Stimulated activated CD4-positive, alpha-beta T cell treated with anti-CD3 and anti-CD28 coated beads, TNF-alpha, amount 100 ng/mL, for 48 hours (primary cell): ENCODE measurements at places on chromosomes 12 and 14.

DNA sequence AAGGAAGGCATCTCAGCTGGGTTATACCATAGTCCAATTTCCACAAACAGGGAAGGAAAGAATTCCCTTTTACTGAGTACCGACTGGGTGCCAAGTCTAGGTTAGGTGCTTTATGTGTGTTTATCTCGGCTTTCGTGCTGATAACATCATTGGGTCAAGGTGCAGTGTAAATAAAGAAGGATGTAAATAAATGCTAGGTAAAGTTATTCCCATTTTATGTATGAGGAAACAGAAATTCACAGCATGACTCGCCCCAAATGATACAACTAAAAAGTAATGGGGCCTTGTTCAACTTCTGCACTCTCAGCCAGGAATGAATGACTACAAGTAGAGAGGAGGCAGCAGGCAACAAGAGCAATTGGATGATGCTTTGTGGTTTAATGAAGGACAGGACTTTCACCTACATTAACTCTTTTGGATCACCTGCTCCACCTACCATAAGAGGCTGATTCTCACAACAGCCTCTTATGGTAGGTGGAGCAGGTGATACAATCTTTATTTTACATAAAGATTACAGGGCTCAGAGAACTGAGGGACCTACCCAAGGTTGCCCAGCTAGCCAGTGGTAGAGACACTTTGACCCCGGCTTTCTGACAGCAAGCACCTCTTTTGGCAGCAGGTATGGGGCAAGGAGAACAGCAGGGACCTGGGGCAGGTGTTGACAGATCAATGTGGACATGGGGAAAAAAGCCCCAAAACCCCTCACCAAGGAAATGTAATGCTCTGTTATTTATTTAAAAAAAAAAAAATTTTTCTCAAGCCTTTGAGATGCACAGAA, 213.4 kb upstream of the NUDT4 start:
- no peak for DNase-seq

- no peak for DNase-seq
Observed at GRCh38 chr12:103386451-103386850, 109.3 kb downstream of the C12orf42 start.

DNA sequence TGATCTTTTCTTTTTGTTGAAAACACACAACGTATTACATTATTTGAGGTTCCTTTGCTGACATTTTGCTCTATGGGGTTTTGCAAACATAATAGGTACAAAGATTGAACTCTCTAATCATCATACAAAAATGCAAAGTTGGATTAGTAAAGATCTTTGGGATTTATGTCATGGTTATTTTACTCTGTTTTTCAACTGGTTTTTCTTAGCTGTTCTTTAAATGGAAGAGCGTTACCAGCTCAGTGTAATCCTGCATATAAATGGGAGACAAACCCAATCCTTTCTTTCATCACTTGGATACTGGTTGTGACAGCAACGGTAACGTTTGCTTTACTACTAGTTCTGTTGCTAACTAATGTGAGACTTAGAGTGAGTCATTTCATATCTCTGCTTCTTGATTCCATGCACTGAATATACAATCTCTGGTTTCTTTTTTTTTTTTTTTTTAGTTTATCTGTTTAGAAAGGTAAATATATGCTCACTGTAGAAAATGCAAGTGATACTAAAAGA, 104.9 kb upstream of the NOVA1 start:
- no peak for DNase-seq

- no peak for DNase-seq
Observed at GRCh38 chr14:55780156-55780946, 200.3 kb downstream of the KTN1 start.

DNA sequence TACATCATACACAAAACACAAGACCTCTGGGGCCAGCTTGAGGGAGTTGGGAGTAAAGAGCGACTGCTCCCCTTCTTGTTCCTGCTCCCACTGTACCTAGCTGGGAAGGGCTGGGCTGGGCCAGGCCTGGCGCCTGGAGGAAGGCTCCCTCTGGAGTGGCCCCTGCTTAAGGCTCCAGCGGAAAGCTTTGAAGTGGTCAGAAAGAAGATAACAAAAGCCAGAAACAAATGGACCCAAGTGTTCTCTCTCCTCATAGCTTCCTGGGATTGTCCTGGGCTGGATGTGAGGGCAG, 25.3 kb downstream of the PRPF40B start:
- DNase-seq = no peak

DNA sequence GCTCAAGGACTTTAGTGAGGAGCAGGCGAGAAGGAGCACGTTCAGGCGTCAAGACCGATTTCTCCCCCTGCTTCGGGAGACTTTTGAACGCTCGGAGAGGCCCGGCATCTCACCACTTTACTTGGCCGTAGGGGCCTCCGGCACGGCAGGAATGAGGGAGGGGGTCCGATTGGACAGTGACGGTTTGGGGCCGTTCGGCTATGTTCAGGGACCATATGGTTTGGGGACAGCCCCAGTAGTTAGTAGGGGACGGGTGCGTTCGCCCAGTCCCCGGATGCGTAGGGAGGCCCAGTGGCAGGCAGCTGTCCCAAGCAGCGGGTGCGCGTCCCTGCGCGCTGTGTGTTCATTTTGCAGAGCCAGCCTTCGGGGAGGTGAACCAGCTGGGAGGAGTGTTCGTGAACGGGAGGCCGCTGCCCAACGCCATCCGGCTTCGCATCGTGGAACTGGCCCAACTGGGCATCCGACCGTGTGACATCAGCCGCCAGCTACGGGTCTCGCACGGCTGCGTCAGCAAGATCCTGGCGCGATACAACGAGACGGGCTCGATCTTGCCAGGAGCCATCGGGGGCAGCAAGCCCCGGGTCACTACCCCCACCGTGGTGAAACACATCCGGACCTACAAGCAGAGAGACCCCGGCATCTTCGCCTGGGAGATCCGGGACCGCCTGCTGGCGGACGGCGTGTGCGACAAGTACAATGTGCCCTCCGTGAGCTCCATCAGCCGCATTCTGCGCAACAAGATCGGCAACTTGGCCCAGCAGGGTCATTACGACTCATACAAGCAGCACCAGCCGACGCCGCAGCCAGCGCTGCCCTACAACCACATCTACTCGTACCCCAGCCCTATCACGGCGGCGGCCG, 1.1 kb downstream of the PAX9 start:
- DNase-seq = no peak

DNA sequence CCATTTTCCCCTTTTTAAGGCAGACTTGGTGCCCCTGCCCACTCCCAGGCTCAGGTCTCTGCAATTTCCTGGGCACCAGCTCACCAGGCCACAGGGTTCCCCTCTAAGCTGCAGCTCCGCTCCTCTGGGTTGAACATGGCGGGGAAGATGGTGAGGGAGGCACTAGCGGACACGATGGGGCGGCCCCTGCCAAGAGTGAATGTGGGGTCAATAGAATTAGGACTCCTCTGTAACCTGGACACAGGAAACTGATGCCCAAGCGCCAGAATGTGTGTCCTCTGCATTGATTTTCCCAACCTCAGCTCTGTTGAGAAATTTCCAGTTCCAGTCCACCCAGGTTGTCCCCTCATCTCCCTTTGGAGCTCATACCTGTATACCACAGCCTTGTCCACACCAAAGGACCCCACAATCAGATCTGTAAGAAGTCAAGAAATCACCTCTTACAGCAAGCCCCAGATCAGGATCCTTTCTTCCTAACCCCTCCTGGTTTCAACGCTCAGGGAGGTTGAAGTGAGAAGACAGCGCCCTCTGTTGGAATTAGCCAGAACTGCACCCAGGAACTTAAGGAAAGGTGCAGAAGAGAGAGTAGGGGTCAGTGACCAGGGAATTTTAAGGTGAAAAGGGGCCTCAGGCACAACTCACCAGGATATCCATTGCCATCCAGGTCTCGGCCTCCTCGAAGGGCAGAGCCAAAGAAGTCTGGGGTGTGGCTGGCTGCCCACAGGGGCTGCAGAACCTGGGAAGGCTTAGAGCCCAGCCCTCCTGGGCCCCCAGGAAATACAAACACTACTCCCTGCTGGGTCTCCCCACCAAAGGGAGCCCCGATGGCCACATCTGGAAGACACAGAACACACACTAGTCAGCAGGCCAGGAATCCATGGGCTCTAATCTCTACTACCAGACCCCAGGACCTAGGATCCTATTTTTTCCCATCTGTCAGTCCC, 14.7 kb downstream of the ITGA5 start:
- peak; percentile 55 for DNase-seq

- no peak for DNase-seq
Observed at GRCh38 chr12:16130343-16130742, 147.1 kb downstream of the SLC15A5 start.

DNA sequence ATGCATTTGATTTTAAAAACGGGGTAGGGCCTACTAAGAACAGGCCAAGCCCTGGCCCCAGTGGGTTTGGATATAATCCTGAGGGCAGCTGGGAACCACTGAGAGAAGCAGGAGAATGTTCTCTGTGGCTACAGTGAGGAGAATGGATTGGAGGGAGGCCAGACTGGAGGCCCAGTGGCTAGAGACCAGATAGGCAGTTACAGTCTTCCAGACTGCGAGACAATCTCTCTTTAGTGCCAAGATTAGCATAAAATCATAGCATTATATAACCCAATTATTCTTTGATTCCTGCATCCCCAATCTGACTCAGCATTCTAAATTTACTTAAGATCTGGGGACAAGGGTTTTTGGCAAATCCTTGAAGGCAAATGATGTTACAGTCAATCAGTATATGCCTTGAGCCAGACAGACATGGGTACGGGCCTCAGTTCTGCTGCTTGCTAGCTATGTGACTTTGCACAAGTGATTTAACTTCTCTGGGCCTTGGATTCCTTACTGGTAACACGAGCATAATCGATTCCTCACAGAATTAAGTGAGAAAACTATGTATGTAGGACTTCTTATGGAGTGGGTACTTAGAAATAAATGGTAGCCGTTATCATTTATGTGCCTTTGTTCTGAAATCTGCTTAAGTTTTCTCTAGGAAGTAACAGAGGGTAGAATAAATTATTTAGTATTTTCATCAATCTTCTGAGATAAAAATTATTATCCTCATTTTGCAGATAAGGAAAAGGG, 18.3 kb downstream of the NINJ2 start:
- no peak for DNase-seq

- peak; percentile 44 for DNase-seq
Observed at GRCh38 chr12:52036587-52037171, 14.6 kb upstream of the NR4A1 start.

DNA sequence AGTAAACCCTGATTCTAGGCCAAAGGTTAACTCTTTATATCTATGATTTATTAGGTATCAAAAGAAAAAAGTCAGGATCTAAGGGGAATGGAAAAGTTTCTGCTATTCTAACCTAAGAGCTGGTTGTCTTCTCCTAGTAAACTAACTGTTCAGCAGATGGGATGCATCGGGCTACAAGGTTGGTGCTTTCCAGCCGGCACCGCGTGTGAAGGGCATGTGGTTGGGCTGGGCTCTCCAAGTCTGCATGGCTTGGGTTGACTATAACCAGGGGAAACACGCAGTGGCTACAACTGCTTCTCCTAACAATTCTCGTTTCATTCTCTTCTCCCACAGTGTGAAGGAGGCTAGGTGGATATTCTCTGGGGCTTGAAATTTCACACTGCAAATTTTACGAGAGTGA, 354.5 kb downstream of the APAF1 start:
- no peak for DNase-seq

DNA sequence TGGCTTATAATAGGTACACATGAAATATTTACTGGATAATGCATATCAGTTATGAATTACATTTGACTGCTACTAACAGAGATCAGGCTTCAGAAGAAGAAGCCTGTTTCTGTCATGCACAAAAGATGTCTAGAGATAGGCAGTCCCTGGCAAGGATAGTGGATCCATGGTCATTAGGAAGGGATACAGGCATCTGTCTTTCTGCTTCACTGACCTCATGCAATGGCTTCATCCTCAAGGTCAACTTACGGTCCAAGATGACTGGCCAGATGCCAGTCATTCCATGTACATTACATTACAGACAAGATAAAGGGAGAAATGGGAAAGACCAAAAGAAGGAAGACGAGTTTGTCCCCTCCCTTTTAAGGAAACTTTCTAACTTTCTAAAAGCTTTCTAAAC, 94.0 kb downstream of the NUAK1 start:
- no peak for DNase-seq

GRCh38 chr12:116245189-116245588, 32.3 kb downstream of the MED13L start:
- DNase-seq = no peak

DNA sequence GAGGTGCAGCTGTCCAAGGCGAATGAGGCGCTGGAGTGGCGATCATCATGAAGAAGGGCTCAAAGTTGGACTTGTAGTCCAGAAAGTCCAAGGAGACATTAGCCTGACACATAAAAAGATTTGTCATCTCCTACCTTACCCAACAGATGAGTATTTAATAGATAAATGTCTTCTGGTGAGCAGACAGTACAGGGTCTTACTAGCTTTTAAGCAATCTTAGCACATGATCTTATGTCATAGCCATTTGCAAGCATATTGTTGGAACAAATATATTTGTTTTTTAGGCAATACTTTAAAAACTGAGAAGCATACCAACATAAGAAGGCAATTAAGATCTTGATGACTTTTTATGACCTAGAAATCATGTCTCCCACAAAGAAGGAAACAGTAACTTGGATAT, 16.0 kb downstream of the GNS start:
- no peak for DNase-seq

GRCh38 chr12:6326316-6327228, 15.3 kb downstream of the TNFRSF1A start:
- no peak for DNase-seq
